Activated T-helper 9 cell treated with anti-CD3 and anti-CD28 coated beads, Interleukin-2, amount 50 U/mL, for 16 hours (primary cell): ENCODE measurements at places on chromosomes 7 and 10.

- DNase-seq, result no peak
Observed at GRCh38 chr7:83633516-83633915, 15.4 kb downstream of the SEMA3E start.

GRCh38 chr7:150323682-150324372 lies 482 bp upstream of the ACTR3C start:
- no peak for DNase-seq

DNA sequence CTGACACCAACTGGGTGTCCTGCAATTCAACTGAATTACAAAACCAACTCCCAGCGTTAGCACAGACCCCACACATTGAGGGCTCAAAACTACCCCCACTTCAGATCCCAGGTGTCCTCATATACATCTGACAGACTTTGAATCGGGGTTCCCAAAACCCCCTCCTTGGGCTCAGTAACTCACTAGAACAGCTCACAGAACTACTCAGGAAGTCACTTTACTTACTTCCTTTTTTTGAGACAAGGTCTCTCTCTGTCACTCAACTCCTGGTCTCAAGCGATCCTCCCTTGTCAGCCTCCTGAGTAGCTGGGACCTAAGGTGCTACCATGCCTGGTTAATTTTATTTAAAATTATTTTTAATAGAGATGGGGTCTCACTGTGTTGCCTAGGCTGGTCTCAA lies 456.0 kb downstream of the SDK1 start:
- no peak for DNase-seq

GRCh38 chr7:129354428-129355157 lies 79.6 kb upstream of the STRIP2 start:
- DNase-seq, result no peak

DNA sequence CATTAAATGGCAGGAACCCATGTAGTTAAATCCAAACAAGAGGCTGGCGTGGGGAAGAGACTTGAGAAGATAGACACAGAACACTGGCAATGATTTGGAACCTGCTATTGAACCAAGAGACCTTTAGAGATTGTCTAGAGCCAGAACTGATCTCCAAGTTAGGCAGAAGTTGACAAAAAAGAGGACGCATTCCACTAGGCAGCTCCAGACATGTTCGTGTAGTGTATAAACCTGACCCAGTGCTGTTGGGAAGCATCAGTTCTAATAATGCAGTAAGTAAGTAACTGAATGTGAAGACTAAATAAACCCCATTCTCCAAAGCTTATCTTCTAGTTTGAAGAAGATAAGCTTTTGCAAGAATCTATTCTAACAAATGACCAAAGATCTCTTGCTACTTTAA lies 50.8 kb downstream of the AP3M1 start:
- no peak for DNase-seq

- DNase-seq, result no peak
Observed at GRCh38 chr7:116857052-116857451, 5.3 kb upstream of the CAPZA2 start.

DNA sequence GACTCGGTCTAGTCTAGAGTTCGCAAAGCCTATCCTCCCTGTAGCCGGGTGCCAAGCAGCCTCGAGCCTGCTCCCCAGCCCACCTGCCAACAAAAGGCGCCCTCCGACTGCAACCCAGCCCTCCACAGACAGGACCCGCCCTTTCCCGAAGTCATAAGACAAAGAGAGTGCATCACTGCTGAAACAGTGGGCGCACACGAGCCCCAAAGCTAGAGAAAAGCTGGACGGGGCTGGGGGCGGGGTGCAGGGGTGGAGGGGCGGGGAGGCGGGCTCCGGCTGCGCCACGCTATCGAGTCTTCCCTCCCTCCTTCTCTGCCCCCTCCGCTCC lies 622 bp upstream of the COL1A2 start:
- DNase-seq, result no peak

DNA sequence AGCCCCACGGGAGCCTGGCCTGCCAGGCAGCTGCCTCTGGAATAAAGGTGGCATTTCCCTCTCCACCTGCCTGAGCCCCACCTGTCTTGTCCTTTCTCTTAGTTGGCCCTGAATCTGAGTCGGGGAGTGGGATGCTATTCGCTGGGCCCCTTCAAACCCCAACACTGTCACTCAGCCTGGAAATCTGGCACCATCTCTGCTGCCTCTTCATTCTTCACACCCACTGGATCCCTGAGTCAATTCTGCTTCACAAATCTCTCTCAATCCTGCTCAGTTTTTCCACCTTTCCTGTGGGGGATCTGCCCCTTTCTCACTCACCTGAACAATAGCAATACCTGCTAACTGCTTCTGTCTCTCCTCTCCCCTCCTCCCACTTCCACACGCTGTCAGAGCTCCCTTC lies 10.6 kb downstream of the CRTAC1 start:
- no peak for DNase-seq

DNA sequence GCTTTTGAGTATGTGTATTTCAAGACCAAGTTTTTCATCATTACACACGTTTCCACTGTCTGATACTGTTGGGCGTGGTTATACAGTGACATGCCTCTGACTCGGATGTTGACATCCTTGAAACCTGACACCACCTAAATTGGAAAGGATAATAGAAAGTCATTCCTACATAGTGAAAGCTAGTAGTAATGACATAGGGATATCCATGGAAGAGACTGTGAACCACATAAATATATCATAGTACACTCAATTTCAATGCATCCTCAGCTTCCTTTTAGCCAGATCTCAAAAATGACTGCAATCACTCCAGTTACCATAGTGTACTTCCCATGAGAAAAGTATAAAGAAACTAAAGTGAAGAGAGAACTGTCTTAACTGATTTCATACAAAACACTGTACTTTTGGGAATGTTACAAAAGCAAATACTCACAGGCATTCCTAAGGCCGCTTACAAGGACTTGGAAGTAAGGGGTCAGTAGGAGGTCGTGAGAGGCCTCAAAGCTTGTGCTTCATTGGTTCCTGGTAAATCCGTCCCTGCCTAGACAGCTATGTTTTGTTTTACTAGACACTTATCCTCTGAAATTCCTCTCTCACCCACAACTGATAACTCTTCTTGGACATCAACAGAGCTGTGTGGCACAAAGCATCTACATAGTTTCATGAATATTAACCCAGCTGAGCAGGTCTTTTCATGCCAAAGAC lies 71.8 kb upstream of the VWDE start:
- DNase-seq, result no peak

- DNase-seq, result no peak
Observed at GRCh38 chr7:85474234-85474633, 287.4 kb upstream of the SEMA3D start.

- no peak for DNase-seq
Observed at GRCh38 chr10:493391-494148, 195.9 kb downstream of the DIP2C start.

- no peak for DNase-seq
Observed at GRCh38 chr10:58820386-58820785, 307.7 kb downstream of the BICC1 start.

DNA sequence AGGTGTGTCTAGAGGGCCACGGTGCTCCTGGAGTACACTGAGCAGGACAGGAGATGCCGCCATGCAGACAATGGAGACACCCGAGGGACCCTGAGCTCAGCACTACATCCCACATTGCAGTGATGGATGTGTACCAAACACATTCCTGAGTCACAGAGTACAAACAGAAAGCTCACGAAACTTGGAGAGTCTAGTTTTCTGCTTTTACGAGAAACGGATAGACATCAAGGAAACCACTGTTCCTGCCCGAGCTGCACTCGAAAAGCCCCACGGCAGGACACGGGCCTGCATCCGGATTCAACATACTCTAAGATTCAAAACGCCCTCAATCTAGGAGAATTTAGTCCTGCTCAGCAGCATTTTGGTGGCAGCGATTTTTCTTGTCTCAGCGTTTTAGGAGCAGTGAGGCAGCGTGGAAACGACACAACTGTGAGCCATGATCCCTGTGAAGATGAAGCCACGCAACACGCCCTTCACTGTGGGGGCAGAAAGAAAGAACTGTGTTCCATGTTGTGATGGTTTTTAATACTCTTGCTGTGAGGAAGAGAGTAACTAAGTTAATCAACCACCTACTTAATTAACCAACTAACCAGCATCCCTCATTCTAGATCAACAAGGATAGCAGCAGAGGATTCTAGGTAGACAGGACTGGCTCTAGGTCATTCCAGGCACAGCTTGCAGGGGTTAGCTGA lies 3.2 kb downstream of the TNS3 start:
- no peak for DNase-seq

DNA sequence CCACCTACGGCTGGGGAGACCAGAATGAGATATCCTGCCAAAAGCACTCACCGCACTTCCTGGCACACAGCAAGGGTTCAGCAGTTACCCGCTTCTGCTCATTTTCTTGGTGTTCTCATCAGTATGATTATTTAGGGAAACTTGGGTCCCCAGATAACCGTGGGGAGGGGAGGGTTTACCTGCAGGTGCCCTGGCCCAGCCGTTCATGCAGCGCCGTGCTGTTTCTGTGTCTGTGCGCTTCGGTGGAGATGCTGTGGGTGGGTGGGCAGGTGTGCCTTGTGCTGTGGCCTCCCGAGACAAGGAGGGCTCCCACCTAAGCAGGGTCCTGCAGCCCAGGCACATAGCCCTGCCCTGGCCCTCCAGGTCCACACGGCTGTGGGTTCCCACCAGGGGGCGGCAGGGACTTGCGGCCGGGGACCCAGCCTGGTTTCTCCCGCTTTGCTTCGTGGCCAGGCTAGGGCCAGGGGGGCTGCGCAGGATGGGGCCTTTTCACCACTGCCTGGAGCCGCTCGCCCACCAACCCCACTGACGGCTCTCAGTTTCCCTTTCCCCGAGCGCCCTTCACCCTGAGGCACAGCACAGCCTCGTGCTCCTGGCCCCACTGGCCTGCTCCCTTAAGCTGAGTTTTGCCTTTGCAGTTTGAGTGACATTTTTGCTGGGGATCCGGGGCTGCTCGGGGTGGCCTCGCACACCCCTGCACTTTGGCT lies 78.5 kb downstream of the LHPP start:
- peak; percentile 59 for DNase-seq
